Hematopoietic multipotent progenitor cell treated with erythropoietin and hydrocortisone succinate and interleukin-3 and kit ligand, for 4 days (in vitro differentiated cells): ENCODE measurements at places on chromosomes 4 and X.
A peak's percentile ranks its signal among the peaks of the same experiment; 100 is the strongest.

DNA sequence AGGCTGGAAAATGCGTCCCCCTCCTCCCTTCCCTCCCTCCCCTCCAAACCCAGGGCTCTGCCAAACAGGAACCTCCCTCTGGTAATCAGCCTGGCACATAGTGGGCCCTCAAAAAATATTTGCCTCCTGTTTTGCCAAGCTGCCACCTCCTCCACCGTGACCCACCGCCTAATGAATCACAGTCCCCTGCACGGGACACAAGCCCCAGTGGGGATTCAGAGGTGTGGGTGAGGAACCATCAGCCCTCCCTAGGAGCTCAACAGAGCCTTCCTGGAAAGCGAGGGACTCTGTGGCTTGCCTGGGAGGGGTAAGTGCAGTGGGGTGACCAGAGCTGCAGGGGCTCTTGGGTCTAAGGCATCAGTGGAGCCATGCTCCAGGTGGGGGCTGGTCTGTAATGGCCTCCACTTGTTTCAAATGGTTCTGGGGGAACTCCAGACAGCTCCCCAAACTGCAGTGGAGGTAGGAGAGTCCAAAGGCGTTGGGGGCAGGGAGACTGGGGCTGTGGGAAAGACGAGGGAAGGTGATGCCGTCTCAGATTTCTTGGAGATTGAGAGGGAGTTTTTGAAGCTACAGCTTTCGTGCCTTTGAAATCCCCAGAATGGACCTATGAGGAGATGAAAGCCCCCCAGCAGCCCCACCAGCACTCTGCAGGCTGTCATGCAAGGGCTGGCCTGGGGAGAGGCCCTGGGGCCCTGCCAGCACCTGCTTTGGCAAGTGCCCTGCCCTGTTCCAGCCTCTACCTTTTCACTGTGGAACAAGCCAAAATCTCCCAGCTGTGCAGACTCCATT, 1.0 kb upstream of the PPP2R2C start:
- DNase-seq, result no peak

DNA sequence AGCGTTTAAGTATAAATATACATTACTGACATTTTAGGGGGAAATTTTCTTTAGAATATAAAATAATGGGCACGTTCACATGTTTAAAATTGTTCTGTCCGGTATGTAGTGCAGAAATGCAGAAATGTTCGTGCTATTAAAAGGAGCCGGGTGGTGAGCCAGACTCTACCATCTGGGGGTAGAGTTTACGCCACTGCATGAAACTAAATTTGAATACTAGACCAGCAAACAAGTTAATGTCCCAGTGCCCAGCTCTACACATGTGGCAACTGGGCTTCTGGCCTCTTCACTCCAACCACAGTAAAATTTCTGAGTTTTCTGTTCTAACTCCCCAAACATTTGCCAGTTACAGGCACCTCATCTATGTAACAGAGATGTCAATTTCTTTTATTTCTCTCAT, 1453.3 kb upstream of the TENM3 start:
- no peak for DNase-seq

DNA sequence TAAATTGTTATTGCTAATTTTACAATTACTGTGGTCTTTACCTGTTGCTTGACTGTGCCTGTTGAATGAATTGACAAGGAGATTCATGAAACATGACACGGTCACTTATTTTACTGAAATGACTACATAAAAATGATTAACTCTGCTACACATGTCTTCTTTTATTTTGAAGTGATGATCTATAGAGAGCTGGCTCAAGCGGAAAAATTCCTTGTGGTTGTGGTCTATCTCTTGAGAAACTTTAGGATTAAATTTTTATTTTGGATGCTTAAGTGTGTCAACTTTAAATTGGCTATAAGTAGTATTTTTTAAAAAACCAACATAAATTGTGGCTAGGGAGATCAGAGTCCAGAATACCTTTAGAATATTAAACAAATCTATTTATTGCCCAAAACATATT, 131.8 kb upstream of the PITX2 start:
- no peak for DNase-seq

- DNase-seq, result no peak
These were observed 8.3 kb downstream of the TMEM33 start for GRCh38 chr4:41943506-41943905.

- no peak for DNase-seq
These were observed 310.1 kb upstream of the SPOCK3 start for GRCh38 chr4:167544391-167544790.

GRCh38 chrX:74232859-74233258, 71.1 kb upstream of the ZCCHC13 start:
- DNase-seq, result peak; percentile 63

GRCh38 chrX:115534383-115534782, 26.6 kb upstream of the PLS3 start:
- DNase-seq, result no peak

DNA sequence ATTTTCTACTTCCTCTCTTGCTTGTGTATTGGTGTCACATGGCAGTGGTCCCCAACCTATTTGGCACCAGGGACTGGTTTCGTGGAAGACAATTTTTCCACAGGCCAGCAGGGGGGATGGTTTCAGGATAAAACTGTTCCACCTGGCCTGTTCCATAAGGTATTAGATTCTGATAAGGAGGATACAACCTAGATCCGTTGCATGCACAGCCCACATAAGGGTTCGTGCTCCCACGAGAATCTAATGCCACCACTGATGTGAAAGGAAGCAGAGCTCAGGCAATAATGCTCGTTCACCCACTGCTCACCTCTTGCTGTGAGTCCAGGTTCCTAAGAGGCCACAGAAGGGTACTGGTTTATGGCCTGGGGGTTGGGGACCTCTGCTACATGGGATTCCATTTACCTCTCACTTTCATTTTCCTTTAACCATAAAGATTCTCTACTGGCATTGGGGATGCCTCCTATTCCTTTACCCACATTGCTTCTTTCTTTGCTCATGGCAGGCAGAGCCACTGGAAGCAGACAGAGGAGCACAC, 38.1 kb downstream of the SEC31A start:
- DNase-seq, result peak; percentile 21

GRCh38 chrX:19794690-19795089, 92.7 kb downstream of the SH3KBP1 start:
- no peak for DNase-seq

DNA sequence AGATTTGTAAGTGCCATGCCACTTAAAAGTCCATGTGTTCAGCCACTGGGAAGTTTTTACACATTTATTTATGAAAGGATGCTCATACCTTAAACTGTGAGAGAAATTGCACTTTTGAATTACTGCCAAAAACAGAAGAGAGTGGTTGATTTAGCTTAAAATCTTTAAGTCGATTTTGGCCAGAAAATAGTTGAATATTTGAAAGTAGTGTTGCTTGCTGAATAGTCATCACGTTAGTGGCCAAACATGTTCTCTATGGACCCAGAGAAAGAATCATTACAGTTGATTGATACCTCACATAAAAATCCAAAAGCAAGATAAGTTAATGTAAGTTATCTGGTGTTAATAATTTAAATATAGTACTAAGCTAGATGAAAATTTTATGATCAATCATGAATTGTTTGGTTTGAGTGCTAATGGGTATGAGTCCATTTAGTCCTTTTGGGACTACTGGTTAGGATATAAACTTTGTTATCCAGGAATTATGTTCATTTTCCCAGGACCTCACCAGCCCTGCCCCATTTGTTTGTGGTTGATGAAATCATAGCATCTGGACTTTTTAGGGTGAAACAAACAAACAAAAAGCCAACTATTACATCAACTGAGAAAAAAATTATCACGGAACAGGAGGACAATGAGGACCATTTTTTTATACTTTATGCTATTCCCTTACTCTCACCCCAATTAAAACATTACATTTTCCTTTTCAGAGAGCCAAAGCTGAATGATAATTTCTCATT, 6.3 kb downstream of the GIMD1 start:
- DNase-seq, result no peak

GRCh38 chrX:153409414-153410101, 1.7 kb upstream of the ZFP92 start:
- DNase-seq, result no peak

DNA sequence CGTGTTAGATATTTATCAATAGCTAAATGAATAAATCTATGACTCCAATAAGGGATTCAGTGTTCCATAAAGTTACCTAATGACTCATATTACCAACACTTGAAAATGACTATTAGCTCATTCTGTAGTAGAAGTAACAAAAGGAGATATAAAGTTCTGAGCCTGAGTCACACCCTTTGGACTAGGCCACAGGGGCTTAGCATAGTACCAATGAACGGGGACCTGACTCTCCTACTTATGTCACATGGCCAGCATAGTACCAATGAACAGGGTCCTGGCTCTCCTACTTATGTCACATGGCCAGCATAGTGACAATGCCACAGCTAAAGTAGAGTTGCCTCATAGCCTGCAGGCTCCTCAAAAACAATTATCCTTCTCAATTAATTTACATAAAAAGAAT, 43.7 kb downstream of the MAGEB16 start:
- peak; percentile 23 for DNase-seq

- peak; percentile 82 for DNase-seq
These were observed 626 bp downstream of the JADE3 start for GRCh38 chrX:46912603-46913491.

DNA sequence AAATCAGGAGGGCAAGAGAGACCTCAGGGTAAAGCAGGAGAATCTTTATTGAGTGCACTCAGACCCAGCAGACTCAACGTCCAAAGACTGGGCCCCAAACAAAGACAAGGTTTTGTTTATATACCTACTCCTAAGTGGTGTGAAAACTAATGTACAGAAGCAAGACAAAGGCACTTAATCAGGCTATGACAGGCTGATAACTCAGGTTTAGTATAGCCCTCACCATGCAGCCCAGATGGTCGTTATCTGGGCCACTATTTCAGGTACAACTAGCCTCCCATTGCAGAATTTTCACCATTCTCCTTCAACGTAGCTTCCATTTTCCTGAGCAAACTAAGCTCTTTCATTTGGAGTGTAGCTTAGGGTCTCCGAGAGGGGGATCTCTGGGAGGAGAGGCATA, 36.9 kb downstream of the SULT1E1 start:
- DNase-seq, result no peak

DNA sequence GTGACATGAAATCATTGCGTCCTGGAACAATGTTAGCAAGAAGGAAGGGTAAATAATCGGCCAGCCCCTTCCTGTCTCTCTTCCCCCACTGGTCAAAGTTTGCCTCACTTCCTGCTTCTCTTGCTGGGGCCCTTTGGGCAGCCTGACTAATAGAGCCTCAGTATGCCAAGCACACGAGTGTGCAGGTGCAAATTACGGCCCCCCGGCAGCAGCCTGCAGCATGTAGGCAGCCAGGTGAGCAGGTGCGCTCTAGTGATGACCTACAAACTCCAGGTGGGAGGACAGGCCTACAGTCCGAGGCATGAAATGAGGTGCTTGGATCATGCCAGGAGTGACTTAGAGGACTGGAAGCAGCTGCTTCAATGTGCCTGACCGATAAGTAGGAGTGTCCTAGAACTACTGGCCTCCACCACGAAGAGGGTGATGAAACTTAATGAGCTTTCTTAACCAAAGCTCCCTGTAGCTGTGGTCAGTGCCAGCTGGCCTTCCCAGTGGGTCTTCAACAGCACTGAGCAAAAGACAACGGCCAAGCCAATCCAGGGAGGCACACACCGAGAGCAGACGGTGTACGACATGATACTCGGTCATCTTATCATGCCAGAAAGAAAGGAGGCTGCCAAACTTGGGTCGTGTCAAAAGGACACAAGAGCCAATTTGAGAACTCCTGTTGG, 26.1 kb upstream of the FAT1 start:
- no peak for DNase-seq

DNA sequence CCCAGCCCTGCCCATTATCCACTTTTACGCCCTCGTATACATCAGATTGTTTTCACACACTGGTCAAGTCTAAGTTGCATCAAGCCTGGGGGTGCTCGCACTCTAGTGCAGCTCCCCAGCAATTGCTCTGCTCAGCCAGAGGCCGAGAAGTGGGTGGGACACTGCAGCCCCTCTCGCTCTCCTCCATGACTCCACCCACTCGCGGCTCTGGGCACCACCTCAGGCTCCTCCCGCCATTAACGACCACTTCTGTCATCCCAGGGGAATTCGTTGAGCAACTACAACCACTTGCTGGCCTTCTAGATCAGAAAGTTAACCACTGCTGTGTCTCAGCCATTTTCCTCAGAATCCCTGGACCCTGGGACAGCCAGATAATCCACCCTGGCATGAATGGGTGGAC, 53.6 kb downstream of the ETNPPL start:
- DNase-seq, result no peak

DNA sequence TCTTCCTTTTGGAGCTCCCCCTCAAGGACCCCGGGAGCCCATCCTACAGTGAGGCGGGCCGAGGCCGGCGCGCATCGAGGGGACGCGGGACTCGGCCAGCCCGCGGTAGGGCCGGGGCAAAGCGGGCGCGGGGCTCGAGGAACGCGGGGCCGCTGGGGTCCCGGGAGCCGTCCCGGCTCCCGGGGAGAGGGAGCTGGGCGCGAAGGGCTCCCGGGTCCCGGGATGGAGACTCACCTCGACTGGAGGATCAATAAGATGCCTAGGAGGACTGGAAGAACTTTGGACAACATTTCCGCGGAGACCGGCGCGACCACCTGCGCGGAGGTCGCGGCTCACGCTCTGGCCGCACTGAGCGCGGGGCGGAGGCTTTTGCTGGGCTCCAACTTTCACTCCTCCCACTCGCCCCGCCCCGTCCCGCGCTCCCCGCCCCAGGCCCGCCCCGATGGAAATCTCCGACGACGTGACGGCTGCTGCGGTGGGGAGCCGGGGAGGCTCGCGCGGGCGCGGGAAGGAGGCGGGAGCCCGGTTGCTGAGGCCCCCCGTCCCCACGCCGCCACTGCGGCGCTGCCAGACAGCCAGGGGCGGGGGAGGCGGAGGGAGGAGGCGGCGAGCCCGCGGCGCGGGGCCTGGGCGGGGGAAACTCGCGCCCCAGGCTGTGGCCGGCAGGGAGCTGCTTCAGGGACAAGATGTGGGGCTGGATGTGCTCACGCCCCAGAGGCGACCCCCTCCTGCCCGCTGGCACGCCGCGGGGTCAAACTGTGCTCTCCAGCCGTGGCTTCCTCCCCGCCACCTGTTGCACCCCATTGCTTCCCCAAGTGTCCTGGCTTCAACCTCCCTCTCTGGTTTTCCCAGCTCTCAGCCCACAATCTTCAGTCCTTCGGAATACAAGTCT, at the start of gene GABRE:
Gene GABRE, minus strand, starts transcription at position 341 of the 892 bp plus-strand sequence. Its CDS starts 51 bp downstream, at position 290.
- peak; percentile 10 for DNase-seq

- DNase-seq, result no peak
These were observed 5.6 kb upstream of the AMOT start for GRCh38 chrX:112846187-112846586.

GRCh38 chr4:11765849-11766453, 337.3 kb upstream of the HS3ST1 start:
- peak; percentile 73 for DNase-seq

DNA sequence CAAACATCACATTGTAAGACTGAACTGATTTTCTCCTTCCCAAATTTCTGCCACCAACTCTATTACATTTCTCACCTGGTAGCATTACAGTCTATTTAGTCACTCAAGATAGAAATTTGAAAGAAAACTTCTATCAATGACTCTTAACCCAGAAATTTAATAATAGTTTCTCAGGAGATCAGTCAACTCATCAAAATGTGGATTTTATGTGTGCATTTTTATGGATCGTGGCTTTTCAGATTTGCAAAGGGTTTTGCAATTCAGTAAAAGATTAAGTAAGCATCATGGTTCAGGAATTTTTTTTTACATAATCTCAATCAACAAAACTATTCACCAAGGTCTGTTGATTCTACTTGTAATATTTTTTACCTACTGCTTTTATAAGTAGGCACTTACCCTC, 111.1 kb downstream of the CFAP299 start:
- no peak for DNase-seq

GRCh38 chrX:67953658-67954057, 409.8 kb downstream of the AR start:
- DNase-seq, result no peak

- DNase-seq, result no peak
These were observed 768.3 kb downstream of the RAPGEF2 start for GRCh38 chr4:159871141-159871540.

- DNase-seq, result no peak
These were observed 35.8 kb downstream of the GRIA3 start for GRCh38 chrX:123219916-123220315.
